ENCODE measurements at places on chromosomes 4 and X.

DNA sequence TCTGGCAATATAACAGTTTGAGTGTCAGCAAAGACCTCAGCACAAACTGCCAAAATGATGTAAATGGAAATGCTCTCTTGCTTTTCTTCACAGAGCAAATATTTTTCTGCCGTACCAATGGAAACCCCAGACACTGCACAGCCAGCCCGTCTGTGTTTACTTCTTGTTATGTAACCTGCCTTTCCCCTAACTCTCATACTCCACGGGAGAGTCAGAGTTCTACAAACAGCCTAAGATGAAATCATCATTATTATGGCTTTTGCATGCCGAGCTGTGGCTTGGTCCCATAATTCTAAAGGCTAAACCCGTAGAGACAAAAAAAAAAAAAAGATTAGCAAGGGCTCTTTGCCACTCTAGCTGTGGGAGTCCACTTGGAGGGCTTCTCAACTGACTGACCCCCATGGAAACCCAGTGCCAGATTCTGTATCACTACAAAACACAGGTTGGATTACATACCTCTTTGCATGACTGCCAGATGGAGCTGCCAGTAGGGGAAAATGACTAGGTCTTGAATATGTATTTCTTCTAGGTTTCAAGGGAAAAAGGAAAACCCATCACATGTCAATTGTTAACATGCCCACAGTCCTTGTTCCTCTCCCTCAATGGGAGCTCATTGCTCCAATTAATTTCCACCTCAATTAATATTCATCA is 197.2 kb upstream of the CNKSR2 start:
- DNase-seq = no peak

GRCh38 chr4:154348657-154349056 is 142.9 kb downstream of the DCHS2 start:
- no peak for DNase-seq

DNA sequence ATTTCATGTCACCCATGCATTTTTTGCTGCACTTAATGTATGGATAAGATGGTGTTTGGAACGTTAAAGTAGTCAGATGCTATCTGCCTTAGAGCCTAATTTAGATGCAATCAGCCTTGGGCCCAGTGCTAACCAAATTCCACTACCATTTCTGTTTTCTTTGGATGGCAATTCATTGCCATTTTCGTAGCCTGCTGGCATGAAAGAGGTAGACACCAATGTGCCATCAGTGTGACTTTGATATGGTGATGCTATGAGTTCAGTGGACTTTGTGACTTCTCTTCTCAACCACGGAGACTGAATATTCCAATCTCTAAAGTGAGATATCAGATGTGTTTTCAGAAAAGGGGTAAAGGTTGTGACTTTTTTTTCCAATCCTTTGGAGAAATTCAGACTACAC is 1.5 kb downstream of the ETFDH start:
- DNase-seq = no peak

- DNase-seq = no peak
Observed at GRCh38 chr4:111793433-111794091, 351.7 kb upstream of the FAM241A start.

DNA sequence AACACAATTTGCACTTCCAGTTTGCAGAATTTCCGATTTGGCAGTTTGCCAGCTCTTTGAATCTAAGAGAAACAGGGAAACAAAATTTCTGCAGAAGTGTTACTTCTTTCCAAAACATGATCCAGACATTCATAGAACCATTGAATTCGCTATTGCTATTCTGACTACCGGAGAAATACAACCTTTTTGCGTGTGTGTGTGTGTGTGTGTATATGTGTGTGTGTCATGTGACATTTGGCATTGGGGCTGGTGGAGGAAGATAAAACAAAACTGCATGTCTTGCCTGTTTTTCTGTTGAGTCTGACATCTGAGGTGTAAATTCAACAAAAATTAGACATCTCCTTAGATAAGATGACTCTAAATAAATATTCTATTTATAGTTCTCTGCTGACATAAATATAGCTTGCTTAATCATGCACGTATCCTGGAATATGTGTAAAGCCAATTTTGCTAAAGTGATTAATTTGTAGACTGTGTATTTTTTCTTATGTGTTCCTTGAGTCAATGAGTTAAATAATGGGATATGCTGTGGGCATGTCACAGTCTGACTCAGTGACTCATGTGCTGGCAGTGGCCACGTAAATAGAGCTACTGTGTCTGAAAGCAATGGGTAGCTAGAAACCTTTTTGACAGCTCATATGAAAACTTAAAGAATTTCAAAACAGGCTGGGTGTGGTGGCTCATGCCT is 98.9 kb downstream of the HPGD start:
- no peak for DNase-seq

- DNase-seq = no peak
Observed at GRCh38 chr4:74376888-74377483, 12.0 kb downstream of the EREG start.

GRCh38 chrX:154123241-154124219 is 20.5 kb upstream of the OPN1LW start:
- peak; percentile 13 for DNase-seq

GRCh38 chr4:635851-636627 is 10.7 kb downstream of the PDE6B start:
- no peak for DNase-seq

DNA sequence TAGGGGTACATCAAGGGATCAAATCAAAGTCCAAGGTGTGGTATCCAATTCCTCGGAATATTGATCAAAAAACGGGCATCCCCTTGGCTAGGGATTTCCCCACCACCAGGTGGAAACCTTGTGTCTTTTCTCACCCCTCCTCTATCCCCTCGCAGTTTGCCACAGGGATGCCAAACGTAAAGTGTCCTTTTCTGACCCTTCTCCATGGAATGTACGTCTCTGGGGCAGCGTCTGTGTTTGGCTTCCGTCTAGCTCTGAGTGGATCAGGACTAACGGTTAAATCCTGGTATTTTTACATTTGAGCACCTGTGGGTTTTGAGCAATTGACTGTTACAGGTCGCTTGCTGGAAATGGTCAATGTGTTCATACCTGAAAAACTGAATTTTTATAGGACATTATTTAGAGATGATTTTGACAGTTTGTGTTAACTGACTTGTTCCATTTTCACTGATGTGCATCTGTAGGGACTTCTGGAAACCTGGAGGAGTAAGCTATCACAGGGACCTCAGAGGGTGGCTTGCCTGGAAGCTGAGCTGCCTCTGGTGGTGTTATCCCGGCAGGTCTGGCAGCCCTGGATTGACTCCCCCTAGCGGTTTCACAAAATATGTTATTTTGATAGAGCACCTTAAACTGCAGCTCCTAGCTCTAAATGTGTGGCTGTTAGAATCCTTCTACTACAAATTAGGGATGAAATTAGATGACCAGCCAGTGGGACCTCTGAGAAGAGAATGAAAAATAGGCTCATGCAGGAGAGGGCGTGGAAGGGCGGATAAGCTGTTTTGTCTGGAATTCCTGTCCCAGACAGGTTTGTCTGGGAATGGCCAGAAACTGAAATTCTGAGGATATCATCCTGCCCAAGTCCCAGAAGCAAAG is 8.8 kb upstream of the MGST2 start:
- peak; percentile 18 for DNase-seq

DNA sequence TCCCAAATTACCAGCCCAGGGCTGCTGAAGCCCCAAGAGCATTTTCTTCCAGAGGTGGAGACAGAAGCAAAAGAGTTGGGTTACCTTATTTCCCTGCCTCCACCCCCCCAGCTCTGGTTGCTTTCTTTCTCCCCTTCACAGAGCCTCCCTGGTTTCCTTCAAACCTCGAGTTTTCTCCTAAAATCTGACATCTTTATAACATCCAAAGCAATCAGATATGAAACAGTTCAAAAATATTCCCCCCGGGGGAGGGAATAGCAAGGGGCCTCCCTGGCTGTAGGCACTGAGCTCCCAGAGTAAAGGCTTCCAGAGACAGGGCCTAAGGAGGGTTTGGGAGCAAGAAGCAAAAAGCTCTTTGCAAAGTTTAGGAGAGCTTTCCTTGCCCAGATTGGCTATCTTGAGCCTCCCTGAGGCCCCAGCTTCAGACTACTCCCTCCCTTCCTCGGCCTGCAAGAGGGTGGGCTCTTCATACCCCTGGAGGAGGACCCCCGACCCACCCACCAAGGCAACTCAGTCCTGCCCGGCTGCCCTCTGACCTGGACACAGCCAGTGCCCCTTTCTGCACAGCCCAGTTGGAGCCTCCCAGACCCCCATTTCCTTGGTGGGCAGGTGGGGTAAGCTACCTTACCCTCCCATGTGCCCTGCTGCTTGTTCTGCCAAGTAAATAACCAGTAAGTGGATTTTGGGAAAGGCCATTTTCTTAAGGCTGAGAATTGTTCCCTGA is 7.6 kb downstream of the MAMLD1 start:
- DNase-seq = no peak

DNA sequence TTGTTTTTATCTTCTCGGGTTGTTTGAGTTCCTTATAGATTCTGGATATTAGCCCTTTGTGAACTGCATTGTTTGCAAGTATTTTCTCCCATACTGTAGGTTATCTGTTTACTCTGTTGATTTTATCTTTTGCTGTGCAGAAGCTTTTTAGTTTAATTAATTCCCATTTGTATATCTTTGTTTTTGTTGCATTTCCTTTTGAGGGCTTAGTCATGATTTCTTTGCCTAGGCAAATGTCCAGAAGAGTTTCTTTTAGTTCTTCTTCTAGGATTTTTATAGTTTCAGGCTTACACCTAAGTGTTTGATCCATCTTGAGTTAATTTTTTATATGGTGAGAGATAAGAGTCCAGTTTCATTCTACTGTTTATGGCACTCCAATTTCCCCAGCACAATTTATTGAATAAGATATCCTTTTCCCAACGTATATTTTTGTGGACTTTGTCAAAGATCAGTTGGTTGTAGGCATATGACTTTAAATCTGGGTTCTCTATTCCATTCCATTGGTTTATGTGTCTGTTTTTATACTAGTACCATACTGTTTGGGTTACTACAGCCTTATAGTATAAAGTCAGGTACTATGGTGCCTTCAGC is 54.3 kb downstream of the EGF start:
- DNase-seq = no peak

- no peak for DNase-seq
Observed at GRCh38 chrX:122094611-122095010, 1047.2 kb downstream of the GLUD2 start.

DNA sequence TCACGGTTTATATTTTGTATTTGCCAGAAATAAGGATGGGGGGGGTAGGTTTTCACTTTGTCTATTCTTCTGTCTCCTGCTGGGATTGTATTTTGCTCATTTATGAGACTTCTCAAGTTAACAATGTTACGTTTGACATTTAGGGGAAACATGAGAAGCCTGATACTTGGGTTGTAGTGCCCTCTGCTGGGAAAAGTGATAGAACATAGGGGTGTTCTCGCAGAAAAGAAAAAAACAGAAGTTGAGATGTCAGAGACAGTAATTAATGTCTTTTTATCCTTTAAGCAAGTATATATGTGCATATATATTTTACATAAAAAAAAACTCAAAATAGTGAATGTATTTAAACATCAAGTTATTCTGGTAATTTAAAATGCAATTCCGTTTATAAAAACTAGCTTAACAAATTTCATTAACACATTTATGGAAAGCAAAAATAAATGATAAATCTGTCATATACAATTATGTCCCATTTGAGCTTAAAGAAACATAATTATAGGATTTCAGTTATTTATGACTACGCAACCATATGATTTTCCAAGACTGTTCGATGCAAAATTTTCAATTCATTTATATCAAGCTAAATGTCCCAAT is 46.0 kb upstream of the TMPRSS11F start:
- DNase-seq = no peak

Measured in central memory CD8-positive, alpha-beta T cell (primary cell).